ENCODE measurements at places on chromosomes 5 and 9.

GRCh38 chr9:113738496-113738892, 137.6 kb upstream of the ZNF618 start:
- no peak for DNase-seq

- DNase-seq, result no peak
Observed at GRCh38 chr5:34035756-34036155, 7.3 kb downstream of the C1QTNF3 start.

- DNase-seq, result peak; percentile 43
Observed at GRCh38 chr5:180618829-180619562, 27.7 kb upstream of the SCGB3A1 start.

DNA sequence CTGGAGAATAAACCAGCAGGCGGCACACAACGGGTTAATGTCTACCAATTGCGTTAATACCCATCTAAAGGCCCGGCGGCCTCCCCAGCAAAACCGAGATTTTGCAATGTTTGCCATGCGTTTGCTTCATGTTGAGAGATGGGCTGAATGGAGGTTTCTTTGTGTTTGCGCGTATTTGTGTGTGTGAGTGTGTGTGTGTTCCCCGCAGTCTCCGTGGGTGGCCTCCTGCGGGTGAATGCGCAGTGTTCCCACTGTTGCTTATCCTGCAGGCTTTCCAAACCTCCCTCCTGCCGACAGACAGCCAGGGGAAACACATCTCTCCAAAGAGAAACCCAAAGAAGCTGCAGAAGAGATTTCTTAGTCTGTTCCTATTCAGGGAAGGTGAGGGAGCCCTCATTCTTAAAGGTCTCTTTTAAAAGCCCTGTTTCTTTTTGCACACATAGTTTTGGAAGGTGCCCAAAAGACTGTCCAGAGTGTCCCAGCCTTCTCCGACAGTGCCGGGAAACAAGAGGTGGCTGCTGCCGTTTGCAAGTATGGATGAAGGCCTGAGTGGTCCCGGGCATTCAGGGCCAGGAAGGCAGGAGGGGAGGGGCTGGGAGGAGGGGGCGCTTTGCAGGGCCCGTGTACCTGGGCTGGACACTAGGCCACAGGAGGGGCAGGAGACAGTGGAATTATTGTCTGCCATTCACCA, 103.8 kb upstream of the ERCC6L2 start:
- DNase-seq, result no peak

DNA sequence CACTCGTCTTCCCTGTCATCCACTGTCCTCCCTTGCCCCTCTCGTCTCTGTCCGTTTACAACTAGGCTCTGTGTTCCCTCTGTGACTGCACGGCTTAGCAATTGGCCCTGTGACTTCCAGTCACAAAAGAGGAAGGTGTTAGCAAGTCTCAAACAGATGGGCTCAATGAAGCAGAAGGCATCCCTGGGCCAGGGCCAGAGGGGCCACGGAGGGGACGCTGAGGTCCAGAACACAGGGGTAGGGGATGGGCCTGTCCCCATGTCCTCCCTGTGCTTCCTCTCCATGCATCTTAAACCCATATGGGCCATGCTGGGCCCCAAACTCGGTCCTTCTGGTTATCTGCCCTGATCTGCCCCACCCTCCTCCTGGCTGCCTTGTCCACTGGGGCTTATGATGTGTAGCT, at the start of gene CD72:
Gene CD72, minus strand, starts transcription at position 89 of the 403 bp plus-strand sequence. CDS start 110 bp downstream, outside the sequence.
- DNase-seq, result no peak

DNA sequence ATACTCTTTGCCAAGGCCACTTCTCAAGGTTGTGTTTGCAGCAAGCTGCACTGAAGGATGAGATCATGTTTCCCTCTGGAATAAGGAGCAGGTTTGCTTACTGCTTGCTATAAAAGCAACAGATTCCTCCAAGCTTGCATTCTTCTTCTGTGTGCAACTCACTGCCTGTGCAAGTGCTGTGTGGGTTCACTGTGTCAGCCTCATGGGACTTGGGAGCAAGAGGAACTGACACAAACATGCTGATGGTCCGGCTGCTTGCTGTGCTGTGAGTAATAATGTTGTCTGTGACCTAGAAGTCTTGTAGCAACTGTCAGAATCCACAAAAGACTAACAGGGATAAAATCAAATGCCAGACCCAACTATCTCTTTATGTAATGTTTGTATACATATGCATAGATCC, 33.6 kb upstream of the SHC3 start:
- DNase-seq, result no peak

DNA sequence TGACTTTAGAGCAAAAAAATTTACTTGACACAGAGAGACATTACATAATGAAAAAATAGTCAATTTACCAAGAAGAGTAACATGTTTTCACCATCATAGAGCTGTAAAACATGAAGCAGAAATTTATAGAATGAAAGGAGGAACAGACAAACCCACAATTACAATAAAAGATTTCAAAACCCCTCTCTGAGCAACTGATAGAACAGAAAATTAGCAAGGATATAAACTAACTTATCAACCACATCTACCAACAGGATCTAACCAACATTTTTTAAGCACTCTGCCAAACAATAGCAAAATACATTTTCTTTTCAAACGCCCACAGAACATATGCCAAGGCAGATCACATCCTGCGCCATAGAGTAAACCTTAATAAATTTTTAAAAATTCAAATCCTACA, 17.9 kb downstream of the SLCO4C1 start:
- no peak for DNase-seq

DNA sequence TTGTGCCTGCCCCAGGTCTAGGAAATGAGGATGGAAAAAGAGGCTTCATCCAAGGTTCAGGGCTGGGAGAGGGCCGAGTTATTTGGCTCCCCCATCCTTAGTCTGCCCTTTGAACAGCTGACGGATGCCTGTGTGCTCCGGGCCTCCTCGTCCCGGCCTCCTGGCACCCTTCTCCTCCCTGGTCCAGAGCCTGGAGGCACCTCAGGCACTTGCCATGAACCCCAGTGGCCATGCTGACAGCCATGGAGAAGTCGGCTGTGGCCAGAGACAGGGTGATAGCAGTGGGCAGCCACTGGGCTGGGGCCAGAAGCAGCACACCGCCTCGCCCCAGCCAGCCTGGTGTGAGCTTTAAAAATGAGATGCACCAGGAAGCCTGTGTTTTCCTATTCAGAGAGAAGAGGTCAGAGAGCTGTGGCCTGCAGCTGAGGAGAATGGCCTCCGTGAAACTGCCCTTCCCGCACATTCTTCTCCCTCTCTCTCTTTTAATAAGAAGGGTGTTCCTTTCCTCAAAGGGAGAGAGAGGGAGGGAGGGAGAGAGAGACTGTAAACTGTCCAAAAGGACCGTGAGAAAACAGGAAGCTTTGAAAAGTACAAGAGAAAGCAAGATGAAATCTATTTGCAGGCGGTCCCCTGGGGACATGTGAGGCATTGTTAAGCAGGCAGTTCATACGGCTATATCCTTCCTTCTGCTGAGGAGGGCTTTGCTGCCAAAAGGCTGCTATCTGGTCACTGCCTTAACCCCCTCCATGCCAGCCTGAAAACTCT, 55.3 kb downstream of the ZNF366 start:
- peak; percentile 54 for DNase-seq

DNA sequence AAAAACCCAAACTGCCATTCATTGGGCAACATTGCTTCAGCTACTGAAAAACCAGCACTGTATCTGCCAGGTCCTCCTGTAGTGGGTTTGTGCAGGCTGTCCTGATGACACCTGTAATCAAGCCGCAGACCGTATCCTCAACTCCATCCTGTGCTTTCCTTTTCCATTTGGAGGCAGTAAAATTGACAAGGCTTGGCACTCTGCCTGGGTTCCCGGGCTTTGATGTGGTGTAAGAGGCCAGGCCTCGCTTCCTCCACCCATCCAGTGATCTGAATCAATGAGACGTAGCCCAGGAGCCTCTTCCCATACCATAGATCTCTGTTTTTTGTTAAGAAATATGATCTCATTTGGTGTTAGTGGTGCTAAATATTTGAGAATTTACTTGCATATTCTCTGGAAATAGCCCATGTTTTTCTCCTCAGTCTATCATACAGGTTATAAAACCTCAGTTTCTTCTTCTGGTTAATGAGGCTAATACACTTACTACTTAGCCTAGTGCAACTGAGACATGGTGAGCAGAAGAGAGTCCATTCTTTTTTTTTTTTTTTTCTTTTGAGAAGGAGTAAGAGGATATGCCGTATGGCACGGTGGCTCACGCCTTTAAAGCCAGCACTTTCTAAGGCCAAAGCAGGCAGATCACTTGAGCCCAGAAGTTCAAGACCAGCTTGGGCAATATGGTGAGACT, 34.8 kb downstream of the LSM11 start:
- DNase-seq, result peak; percentile 54

DNA sequence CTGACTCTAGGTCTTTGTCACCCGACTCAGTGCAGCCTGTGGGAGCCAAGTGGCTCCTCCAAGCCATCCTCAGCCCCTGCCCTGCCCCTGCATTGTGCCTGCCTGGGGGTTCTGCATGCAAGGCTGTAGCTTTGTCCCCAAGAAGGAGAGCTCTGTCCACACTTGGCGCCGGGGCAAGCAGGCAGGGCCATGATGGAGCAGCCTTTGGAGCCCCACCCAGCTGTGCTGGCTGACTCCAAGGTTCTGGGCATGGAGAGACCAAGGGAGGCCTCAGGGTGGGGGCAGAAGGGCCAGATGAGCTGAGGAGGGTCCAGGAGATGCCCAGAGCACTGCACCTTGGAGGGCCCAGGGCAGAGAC, 226.2 kb downstream of the CACNA1B start:
- DNase-seq, result no peak

DNA sequence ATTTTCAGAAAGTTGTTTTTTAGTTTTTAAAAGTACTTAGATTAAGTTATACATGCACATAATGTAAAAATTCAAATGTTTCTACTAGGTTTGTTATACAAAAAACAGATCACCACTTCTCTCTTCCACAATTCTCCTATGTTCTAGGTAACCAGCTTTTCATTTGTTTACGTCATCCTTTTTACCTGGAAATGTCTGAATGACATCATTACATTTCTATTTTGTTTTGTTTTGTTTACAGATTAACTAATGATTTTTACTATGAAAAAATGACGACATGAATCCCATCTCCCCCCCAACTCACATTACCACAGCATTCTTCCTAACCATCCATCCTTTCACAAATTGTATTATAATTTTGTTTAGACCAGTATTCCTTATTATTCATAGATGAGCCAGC, 1709.2 kb downstream of the EFNA5 start:
- DNase-seq, result no peak

- no peak for DNase-seq
Observed at GRCh38 chr5:56185768-56186311, 47.3 kb downstream of the ANKRD55 start.

GRCh38 chr5:132688536-132689339, 14.9 kb downstream of the IL4 start:
- DNase-seq, result no peak

- DNase-seq, result no peak
Observed at GRCh38 chr5:143542798-143543144, 139.3 kb upstream of the NR3C1 start.

DNA sequence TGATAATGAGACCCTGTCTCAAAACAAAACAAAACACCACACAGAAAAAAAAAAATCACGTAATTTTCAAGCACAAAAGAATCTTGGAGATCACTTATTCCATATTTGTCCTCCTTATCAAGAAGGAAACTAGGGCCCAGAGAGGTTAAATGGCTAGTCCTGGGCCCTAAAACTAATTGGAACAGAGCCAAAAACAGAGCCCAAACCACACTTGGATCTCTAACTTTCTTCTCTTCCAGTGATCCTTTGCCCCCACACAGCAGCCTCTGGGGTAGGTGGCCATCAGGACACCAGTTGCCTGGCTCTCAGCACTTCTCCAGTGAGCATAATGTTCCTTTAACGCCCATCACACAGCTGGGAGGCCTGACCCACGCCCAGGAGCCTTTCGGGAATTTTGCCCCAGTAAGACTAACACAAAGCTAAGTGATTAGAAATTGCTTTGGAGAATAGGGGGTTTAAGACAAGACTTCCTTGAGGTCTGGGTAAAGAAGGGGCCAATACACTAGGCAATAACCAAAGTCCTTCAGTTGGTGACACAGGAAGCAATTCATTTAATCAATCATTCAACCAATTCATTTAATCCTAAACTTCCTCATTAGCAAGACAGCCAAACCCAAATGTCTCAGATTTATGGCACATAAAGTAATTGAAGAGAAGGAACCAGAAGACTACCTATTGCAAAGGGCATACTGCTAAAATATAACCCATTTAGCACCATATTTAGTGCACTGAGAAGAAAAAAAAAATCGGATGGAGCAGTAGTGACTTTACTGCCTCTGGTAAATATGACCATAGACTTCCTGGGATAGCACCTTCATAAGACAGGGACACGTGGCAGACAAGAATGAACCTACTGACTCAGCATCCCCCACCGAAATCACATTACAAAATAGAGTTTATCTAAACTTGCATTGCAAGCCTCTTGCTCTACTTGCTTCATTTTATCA, 77.8 kb downstream of the ZNF608 start:
- DNase-seq, result no peak

- no peak for DNase-seq
Observed at GRCh38 chr5:51194671-51195070, 188.6 kb upstream of the ISL1 start.

DNA sequence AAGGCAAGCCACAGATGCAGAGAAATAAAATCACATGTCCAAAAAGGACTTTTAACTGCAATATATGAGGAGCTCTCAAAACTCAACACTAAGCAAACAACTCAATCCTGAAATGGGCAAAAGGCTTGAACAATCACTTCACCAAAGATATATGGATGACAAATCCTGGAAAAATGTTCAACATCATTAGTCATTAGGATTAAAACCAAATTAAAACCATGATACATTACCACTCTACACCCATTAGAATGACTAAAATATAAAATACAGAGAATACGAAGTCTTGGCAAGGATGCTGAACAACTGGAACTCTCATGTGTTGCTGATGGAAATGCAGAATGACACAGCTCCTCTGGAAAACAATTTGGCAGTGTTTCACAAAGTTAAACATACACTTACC, 277.4 kb downstream of the TLE1 start:
- no peak for DNase-seq

DNA sequence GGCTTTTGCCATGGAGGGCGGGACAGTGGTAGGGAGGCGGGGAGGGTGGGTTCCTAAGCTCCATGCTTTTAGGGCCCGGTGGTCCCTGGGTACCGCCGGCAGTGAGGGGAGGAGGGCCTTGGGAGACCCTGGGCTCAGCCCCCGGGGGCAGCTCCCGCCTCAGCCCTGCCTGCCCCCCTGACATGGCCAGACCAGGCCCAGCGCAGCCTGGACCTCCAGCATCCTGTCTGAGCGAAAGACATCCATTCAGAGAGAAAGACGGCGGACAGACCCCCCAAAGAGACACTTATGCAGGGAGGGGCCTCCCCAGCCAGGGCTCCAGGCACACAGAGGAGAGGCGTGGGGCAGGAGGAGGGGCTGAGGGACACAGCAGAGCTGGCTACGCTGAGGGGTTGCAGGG, 45.3 kb downstream of the KCNT1 start:
- no peak for DNase-seq

Measured in SK-MEL-5 (cell line).